Retina (tissue), 1 donor: ENCODE measurements at places on chromosomes 11 and 22.
A peak's percentile ranks its signal among the peaks of the same experiment; 100 is the strongest.

DNA sequence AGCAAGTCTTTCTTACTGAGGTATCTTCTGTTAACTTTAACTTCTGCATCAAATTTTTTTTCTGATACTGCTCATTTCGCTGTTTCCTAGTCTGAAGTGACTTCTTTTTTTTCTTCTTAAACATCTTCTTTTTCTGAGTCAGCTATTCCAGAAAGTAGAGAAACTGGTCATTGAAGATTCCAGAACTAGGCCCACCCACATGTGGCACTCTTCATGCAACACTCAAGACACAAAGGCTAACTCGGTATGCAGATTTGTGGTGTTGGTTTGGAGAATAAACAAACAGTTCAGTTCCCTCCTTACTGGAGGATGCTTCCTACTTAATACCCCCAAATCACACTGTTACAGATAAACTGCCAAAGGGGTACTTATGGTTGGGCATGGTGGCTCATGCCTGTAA, 25.2 kb upstream of the MTCH2 start:
- no peak for DNase-seq

DNA sequence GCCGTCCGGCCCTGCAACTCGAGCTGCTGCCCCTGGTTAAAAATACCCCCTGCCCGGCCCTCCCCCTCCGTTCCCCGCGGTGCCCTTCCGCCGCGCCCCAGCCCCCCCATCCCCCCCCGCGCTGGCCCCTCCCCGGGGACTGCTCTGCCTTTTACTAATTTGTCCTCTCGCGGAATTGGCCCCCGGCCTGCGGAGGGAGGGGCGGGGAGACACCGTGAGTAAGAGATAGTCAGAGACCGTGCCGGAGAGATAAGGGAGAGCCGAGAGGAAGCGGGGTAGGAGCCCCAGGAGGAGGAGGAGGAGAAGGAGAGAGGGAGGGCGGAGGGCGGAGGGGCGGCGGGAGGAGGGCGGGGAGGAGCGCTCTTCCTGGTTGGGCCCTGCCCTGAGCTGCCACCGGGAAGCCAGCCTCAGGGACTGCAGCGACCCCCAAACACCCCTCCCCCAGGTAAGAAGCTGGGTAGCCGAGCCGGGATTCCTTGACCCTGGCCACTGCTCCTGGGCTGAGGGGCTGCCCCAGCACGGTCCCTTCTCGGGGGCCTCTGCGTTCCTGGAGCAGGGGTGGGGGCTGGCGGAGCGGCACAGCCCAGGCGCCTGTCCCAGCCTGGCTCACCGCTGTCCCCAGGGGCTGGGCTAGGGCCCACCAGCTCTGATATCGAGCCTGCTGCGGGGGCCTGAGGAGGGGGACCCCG, at the start of gene CAPN1:
CAPN1 (plus strand) TSS at position 360 of the 689 bp plus-strand sequence. CDS start 774 bp downstream, outside the sequence.
- peak; percentile 78 for DNase-seq

- DNase-seq = no peak
Measured at GRCh38 chr11:68541991-68542390, 81.4 kb downstream of the PPP6R3 start.

DNA sequence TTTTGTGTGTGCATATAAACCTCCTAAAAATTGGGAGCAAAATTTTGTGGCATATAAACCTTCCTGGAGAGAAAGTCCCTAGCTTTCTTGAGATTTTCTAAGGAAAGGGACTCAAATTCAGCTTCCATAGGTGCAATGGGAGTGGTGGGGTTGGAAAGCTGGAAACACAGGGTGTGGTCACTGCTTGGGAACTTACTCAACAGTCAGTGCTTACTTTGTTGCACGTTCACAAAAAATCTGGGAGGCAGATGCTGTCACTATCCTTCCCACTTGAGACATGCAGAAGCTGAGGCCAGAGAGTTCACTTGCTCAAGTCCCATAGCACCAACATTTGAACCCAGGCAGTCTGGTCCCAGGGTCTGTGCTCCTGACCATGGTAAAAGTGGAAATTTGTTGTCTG, 3.9 kb upstream of the CATSPERZ start:
- no peak for DNase-seq

DNA sequence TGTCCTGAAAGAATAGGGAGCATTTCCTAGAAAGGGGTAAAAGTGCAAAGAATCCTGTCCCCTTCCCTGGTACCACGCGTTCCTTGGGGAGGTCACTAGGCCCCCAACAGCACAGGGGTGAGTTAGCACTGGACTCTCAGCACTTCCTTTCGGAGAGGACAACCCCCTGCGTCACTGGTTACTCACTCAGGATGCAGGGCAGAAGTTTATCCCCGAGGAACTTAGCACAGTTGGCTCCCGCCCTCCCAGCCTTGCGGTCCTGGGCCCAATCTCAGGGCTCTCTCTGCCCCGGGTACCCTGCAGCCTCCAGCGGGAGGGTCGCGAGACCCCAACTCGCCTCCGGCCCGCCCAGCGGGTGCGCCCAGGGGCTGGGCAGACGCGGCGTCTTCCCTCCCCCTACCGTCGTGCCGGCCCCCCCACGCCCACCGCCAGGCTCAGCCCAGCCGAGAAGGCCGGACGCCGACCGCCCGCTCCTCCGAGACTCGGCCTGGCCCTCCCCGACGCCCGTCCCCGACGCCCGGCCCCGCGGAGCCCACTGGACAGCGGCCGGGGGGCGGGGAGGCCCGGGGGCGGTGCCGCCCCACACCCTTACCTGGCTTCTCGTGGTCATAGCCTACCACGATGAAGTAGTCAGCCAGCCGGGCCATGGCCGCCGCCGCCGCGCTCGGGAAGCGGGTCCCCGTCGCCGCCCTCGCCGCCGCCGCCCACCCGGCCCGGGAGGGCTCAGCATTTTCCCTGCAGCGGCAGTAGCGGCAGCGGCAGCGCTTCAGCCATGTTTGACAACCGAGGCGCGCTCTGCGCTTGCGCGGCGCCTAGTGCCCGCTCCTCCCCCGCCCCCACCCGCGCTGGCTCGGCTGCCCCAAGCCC, at the start of gene SBF2:
SBF2 (minus strand) TSS at position 797 of the 867 bp plus-strand sequence; CDS start at position 647, 150 bp downstream.
- peak; percentile 74 for DNase-seq

GRCh38 chr11:93663021-93663420, 1.5 kb downstream of the CEP295 start:
- DNase-seq = no peak

DNA sequence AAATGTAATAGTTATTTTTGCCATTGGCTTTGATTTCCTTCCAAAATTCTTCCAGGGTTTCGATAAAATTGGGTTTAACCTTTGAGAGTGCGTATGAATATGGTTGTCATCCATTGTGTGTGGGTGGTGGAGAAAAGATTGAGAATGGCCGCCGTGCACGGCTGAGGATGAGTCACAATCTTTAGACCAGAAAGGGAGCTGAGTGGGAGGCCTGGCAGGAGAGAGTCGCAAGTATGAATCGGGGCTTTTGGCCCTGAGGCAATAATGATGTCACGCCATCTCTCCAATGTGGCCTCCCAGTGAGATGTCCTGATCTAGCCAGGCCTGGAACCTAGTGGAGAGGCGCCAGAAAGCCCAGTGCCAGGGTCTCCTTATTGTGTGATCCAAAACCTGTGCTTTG, 33.1 kb upstream of the SMPD1 start:
- no peak for DNase-seq

DNA sequence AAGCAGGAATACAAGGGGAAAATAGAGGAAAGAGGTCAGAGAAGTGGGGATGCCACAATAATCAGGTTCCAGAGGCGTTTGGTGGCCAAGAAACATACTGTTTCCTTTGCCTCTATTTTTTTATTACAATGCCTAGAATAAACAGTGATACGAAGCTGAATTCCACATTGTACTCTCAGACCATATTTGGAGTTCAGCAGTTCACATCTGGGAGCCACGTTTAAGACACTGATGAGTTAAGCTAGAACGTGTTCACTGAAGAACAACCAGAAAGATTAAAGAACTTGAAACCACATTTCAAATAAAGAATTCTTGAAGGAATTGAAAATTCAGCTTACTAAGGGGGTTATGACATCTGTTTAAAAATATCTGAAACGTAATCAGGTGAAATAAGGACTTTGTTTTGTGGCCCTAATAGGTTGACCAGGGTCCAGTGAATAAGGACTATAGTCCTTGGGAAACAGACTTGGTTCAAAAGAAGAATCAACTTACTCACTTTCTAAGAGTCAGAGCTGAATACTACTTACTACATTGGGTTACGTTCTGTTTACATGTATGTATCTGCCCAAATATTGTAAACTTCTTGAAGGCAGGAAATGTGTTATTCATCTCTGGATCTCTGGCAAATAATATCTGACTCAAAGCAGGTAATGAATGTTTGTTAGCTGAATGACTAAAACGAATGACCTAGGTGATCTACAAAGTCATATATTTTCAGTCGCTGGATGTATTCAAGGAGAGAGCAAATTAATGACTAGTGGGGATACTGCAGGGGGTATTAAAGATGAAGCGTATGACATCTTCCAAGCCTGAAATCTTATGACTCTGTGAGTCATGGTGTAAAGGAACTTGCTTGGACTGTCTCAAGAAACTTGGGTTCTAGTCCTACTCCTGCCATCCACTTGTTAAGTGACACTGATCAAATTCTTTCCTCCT, 247.0 kb upstream of the NARS2 start:
- no peak for DNase-seq

- peak; percentile 74 for DNase-seq
Measured at GRCh38 chr11:72657411-72658100, 16.7 kb downstream of the PDE2A start.

- DNase-seq = peak; percentile 36
Measured at GRCh38 chr11:110076371-110076965, 16.7 kb upstream of the ZC3H12C start.

DNA sequence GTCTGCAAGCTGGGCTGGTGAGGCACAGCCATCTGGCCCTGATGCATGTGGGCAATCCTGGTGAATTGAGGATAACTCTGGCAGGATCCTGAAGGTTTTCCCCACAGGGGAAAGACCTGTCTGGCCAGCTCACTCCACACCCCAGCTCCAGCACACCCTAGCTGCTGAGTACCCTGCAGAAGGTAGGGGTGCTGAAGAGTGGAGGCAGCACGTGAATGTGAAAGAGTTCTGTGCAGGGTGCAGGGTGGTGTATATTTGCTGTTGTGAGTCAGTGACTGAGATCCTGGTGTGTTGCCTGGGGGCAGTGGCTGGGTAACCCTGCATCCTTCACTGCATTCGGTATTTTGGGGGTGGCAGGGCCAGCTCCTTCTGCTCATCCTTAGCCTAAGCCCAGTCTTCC, 22.4 kb downstream of the DGAT2 start:
- no peak for DNase-seq

DNA sequence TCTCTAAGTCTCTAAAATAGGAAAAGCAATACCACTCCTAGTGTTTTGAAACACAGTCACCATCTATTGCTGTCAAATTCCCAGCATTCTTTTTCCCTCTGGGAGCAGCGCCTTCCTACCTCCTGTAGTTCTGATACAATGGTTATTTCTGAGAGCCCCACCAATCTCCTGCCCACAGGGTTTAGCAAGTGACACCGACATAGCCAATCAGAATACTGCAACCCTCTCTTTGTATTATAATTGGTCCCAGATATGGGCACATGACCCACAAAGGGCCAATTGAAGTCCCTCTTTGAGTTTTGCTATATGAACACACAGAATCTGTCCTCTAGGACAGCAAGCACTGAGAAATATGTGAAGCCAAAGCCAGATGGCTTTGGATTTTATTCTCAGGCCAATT, 16.9 kb upstream of the ARHGAP42 start:
- DNase-seq = no peak

GRCh38 chr22:33923660-33924246, 3.5 kb upstream of the LARGE1 start:
- peak; percentile 78 for DNase-seq

DNA sequence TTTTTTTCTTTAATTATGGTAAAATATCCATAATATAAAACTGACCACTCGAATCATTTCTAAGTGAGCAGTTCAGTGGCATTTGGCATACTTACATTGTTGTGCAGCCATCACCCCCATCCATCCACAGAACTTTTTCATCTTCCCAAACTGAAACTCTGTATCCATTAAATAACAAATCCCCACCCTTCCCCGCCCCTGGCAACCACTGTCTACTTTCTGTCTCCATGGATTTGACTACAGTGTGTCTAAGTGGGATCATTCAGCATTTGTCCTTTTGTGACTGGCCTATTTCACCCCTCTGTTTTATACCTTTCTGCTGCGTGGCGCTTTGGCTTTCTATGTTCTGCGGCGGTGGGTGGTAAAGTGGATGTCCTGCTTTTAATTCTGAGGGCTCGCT, 49.1 kb downstream of the RTN4R start:
- no peak for DNase-seq

DNA sequence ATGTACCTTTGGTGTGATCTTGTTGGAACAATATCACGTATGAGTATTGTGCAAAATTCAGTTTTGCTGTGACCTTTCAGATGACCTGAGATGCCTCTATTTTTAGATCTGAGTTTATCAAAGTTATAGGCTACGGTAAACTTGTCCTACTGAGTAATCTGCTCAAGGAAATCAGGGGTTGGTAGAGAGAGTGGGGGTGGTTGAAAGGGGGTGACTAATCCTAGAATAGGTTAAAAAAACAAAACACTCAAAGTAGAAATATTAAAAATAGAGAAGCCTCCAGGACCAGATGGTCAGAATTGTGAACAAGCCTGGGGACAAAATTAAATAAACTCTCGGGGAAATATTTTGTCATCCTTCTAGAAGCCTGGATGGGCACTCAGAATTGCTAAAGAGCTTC, 59.9 kb upstream of the C11orf87 start:
- DNase-seq = no peak

DNA sequence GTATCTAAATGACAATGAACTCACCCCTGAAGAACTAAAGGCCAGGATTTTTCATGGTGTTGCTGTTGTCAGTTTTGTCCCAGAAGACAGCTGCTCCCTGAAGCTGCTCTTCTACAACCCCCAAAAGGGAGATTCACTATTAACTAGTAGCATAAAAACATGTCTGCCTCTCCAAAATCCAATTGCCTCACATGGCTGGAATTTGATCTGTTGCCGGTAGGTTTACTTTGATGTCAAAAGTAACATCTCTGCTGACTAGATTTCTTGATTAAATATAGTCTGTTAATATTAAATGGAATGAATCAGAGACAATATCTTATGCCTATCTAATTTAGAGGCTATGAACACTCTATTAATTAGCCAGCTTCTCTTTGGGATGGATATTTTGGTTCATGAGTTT, 425.4 kb downstream of the ETS1 start:
- no peak for DNase-seq

DNA sequence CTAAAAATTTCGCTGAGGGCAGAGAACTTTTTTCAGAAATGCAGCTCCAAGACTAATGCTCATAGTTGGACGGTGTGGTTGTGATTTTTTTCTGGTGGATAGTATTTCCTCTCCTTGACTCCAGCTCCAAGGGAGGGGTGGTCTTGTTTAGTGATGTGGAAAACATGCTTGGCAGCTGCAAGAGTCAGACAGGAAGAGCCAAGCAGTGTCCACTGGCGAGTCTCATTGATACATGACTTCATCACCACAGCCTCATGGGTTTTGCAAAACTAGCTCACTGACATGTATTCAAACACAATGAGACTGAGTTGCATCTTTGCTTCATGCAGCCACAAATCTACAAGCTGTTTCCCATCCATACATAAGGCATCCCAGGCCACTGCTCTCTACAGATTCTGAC, 7.3 kb upstream of the KCNJ1 start:
- DNase-seq = no peak

GRCh38 chr22:33242078-33242477, 183.9 kb upstream of the SYN3 start:
- no peak for DNase-seq

DNA sequence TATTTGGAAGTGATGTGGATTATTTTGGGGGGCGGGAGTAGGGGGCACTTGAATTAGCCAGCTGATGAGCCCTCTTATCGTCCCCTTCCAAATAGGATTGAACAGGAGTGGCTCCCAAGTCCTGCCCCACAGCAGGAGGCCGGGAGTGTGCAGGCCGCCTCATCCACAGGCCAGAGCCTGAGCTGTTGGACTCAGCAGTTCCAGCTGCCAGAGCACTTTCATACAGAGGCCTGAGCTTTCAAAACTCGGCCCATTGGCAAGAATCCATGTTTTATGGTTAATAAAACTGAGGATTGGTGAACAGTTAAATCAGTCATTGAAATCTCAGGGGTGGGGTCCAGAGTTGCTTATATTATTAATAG, 9.6 kb downstream of the FAM118A start:
- peak; percentile 40 for DNase-seq
